ENCODE measurements at places on chromosomes 12 and 14. TPM values are rescaled to one million over a fixed set of nuclear protein-coding genes. Genes with fewer than 3 reads are reported as not detected.

ZC2HC1C gene
- 11.4 TPM for total RNA-seq

PPP4R4 gene
- 0.16 TPM for total RNA-seq

FOXM1 gene
- total RNA-seq: 1.2 TPM

KRT2 gene
- not detected for total RNA-seq

DNA sequence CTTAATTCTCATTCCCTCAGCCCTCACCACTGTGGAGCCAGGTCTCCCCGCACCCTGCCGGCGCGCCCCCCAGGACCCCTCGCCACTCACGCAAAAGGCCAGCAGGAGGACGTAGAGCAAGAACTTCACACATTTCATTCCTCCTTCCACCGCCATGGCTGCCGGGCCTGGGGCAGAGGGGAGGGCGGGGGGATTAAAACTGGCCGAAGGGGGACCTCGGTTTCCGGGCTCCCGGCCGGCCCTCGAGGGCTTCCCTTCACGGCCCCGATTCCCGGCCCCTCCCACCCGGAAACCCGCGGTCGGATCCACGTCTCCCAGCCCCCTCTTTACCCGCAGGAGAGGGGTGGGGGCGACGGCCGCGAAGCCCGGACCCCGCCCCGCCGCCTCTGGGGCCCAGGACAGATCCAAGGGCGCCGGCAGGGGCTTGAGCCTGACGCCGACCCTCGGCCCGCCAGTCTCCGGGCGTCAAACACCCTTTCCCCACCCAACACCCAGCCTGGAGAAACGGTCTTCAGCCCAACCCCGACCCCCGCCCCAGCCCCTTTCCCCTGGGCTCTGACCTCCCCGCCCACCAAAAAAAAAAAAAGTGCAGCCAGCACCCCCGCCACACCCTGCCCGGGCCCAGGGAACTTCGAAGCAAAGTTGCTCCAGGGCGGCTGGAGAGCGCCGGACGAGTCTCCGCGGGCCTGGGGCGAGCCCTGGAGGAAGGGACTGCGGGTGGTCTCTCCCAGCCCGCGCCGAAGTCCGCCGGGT is 447 bp downstream of the CD63 start:
- peak; percentile 84 for DNase-seq

- no peak for DNase-seq
Observed at GRCh38 chr14:34052658-34053014, 101.8 kb upstream of the EGLN3 start.

DNA sequence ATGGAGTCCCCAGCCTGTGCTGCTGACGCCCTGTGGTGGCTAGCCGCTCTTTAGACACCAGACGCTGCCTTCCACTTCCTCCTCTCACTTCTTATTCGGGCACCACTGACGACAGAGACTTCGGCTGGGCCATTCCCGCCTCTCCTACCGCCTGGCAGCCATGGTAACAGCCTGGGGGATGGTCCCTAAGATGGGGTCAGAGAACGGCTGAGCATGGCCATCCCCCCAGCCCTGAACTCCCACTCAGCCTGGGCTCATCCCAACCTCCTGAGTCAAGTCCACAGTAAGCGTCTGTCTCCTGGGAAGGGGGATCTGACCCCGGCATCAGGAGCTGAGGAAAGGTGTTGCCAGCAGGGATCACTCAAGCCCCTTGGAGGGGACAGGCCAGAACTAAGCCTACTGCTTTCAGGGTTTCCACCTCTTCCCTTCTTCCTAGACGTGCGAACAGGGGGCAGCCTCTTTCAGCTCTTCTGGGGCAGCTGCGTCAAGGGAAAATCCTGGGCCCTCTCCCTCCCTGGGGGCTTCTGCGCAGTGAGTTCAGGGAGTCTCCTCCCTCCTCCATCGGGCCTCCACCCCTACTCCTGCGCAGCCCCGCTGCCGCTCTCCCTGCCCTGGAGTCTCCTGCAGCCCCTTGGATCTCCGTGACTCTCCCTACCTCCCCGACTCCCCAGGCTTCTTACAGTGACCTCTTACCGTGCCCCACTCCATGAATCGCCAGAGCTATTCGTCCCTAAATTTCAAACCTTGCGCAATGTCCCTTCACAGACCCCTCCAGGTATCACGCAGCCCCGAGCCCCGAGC is 643 bp upstream of the TAMALIN start:
- peak; percentile 84 for DNase-seq

- no peak for DNase-seq
Observed at GRCh38 chr12:107779077-107779831, 4.8 kb downstream of the ASCL4 start.

GRCh38 chr12:53151039-53151438 is 29.5 kb upstream of the ZNF740 start:
- DNase-seq: no peak
